ENCODE measurements at places on chromosomes 12 and 14. TPM values are rescaled to one million over a fixed set of nuclear protein-coding genes. Genes with fewer than 3 reads are reported as not detected.

CHST11 gene
- 3.9 TPM for total RNA-seq

HOXC11 gene
- total RNA-seq, result 0.08 TPM

FOXM1 gene
- total RNA-seq, result 70.8 TPM

GRCh38 chr14:101839661-101840060 lies 78.2 kb downstream of the PPP2R5C start:
- no peaks in the 10 kb centered on the region for H3K36me3 ChIP-seq
- no peak overlapping the region for H3K4me3 ChIP-seq
- H3K27ac ChIP-seq, result peak overlapping the region; percentile 44
- DNase-seq, result no peak
- H3K27me3 ChIP-seq, result no peaks in the 10 kb centered on the region
- H3K4me1 ChIP-seq, result peaks cover 30% of the 10 kb centered on the region

- no peak overlapping the region for H3K4me3 ChIP-seq
- no peaks in the 10 kb centered on the region for H3K36me3 ChIP-seq
- no peaks in the 10 kb centered on the region for H3K4me1 ChIP-seq
- peaks cover 2% of the 10 kb centered on the region for H3K27me3 ChIP-seq
Measured at GRCh38 chr12:68378872-68379606, 46.9 kb upstream of the MDM1 start.

DNA sequence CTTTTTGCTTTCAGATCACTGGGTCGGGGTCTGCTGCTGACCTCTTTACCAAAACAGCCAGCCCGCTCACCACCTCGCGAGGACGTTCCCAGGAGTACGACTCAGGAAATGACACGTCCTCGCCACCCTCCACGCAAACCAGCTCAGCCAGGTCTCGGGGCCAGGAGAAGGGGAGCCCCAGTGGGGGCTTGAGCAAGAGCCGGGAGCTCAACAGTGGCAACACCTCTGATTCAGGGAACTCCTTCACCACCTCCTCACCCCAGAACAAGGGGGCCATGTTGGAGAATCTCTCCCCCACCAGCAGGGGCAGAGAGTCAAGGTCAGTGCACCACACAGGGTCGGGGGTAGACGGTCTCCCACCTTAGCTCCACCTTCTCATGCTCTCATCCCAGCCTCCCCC lies 33.4 kb upstream of the HSPB8 start:
- no peak overlapping the region for H3K27ac ChIP-seq
- no peaks in the 10 kb centered on the region for H3K36me3 ChIP-seq
- no peak for DNase-seq
- H3K27me3 ChIP-seq, result peaks cover 2% of the 10 kb centered on the region
- H3K4me1 ChIP-seq, result no peaks in the 10 kb centered on the region

DNA sequence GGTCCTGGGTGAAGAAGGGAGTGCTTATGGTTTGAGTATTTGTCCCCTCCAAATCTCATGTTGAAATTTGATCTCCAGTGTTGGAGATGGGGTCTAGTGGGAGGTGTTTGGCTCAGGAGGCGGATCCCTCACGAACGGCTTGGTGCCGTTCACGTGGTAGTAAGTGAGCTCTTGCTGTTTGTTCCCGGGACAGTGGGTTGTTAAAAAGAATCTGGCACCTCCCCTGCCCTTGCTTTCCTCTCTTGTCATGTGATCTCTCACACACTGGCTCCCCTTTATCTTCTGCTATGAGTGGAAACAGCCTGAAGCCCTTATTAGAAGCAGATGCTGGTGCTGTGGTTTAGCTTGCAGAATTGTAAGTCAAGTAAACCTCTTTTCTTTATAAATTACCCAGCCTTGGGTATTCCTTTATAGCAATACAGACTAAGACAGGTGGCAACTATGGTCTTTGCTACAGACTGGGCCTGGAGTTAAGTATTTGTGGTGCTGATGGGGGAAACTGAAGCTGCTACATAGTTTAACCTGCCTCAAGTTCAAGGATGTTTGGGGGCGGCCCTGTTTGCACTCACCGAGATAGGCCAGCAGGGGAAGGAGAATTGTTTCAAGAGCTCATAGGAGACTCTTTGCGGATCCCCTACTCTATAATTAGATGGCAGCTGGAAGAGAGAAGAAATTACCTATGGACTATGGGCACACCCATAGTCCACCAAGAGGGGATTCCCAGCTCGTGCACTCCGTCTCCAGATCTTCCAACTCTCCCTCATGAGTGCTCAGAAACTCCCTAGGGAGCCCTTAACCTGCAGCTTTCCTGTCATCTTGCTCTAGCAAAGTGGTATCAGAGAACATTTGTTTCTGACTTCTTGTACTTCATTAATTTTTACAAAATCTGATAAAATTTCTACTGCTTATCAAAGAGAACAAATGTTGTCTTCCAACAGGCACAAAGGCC lies 164.6 kb downstream of the SLC15A5 start:
- H3K4me1 ChIP-seq, result no peaks in the 10 kb centered on the region
- H3K4me3 ChIP-seq, result no peak overlapping the region
- H3K27me3 ChIP-seq, result peaks cover 2% of the 10 kb centered on the region
- no peak for DNase-seq

GRCh38 chr12:32568228-32568627 lies 110.9 kb upstream of the DNM1L start:
- peaks cover 37% of the 10 kb centered on the region for H3K4me1 ChIP-seq
- H3K36me3 ChIP-seq, result peaks cover 5% of the 10 kb centered on the region
- H3K4me3 ChIP-seq, result 0 out of 2 replicates have a peak overlapping the region, but pooled peaks have one; percentile 37
- H3K27ac ChIP-seq, result peak overlapping the region; percentile 84

DNA sequence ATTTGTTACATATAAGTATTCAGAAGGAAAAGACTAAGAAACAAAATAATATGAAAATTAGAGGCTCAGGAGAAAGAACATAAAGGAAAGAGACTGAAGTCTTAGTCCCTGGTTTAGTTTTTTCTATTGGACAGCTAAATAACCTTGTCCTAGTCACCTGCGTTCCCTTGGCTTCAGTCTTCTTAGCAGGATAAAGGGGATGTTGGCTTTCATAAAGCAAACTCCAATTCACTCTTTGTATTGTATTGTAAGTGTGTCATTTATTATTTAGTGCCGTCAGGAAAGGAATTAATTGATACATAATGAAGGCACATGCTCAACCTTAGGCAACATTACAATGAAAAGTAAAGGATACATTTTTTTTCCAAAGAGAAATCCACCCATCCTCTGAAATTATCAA lies 190.3 kb upstream of the PPFIA2 start:
- H3K36me3 ChIP-seq, result no peaks in the 10 kb centered on the region
- no peak for DNase-seq
- H3K4me1 ChIP-seq, result no peaks in the 10 kb centered on the region
- H3K27me3 ChIP-seq, result no peaks in the 10 kb centered on the region

DNA sequence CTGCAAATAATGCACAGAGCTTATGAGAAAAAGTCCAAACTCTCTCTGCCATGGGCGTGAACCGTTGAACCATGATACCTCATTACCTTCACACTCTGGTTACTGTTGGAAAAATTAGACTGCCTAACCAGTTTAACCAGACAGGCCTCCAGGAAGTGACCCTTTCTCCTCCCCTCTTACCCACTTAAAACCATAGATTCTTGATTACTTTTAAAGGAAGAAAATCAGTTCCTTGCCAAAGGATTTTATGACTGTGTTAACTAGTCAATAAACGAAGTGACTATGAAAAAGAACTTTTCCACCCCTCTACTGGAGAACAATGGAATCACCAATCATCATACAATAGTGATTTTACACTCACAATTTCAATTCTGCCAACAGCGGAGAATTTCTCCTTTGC lies 254.0 kb upstream of the ATP2B1 start:
- DNase-seq, result no peak
- H3K36me3 ChIP-seq, result no peaks in the 10 kb centered on the region
- H3K27ac ChIP-seq, result no peak overlapping the region
- H3K27me3 ChIP-seq, result no peaks in the 10 kb centered on the region
- H3K4me1 ChIP-seq, result peaks cover 27% of the 10 kb centered on the region

DNA sequence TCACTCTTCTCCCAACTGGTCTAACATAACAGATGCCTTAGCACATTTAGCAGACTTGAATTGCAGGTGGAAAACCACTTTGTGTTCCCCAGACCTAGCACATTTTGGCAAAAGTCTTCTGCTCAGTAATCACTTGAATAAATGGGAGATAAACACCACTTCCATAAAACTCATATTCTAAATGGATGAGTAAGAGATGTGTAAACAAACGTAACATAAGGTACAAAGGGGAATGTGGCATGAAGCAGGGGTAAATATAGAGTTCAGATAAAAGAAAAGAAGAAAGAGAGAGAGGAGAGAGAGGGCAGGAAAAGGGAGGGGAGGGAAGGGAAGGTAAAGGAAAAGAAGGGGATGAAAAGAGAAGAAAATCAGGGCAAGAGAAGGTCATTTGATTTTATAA lies 17.0 kb upstream of the KERA start:
- no peak for DNase-seq
- H3K27me3 ChIP-seq, result peaks cover 1% of the 10 kb centered on the region
- H3K4me1 ChIP-seq, result no peaks in the 10 kb centered on the region
- no peak overlapping the region for H3K27ac ChIP-seq
- H3K4me3 ChIP-seq, result no peak overlapping the region

GRCh38 chr14:74905595-74906142 lies 17.4 kb downstream of the RPS6KL1 start:
- peak; percentile 30 for DNase-seq
- no peak overlapping the region for H3K4me3 ChIP-seq
- no peak overlapping the region for H3K27ac ChIP-seq

GRCh38 chr14:45198551-45198950 lies 54.5 kb downstream of the MIS18BP1 start:
- H3K4me1 ChIP-seq, result peaks cover 10% of the 10 kb centered on the region
- no peak overlapping the region for H3K27ac ChIP-seq
- H3K27me3 ChIP-seq, result no peaks in the 10 kb centered on the region
- no peak for DNase-seq
- peaks cover 5% of the 10 kb centered on the region for H3K36me3 ChIP-seq
- no peak overlapping the region for H3K4me3 ChIP-seq

DNA sequence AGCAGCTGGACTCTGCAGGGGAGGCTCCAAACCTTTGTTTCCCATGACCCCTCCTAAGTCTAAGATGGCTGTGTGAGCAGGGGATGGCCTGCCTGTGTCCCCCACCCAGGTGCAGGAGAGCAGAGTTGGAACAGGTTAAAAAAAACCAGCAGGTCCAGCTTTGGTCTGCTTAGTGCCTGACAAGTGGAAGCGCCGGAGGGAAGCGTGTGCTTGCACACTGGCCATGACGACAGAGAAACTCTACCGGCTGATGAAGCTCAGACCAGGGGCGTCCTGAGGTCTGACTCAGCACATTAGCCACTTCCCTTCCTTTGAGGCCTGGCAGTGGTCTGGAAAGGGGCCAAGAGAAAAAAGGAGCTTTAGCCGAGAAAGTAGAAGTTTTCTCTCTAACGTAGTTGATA lies 280.1 kb downstream of the VRK1 start:
- H3K4me3 ChIP-seq, result peak overlapping the region; percentile 21
- no peaks in the 10 kb centered on the region for H3K36me3 ChIP-seq
- peaks cover 14% of the 10 kb centered on the region for H3K4me1 ChIP-seq
- peak overlapping the region; percentile 59 for H3K27ac ChIP-seq
- H3K27me3 ChIP-seq, result peaks cover 2% of the 10 kb centered on the region
- DNase-seq, result peak; percentile 6

- DNase-seq, result no peak
- no peak overlapping the region for H3K4me3 ChIP-seq
- H3K27ac ChIP-seq, result no peak overlapping the region
- H3K27me3 ChIP-seq, result no peaks in the 10 kb centered on the region
- peaks cover 12% of the 10 kb centered on the region for H3K4me1 ChIP-seq
- H3K36me3 ChIP-seq, result no peaks in the 10 kb centered on the region
Measured at GRCh38 chr12:59079002-59079401, 158.7 kb upstream of the LRIG3 start.

- peaks cover 2% of the 10 kb centered on the region for H3K27me3 ChIP-seq
- H3K27ac ChIP-seq, result no peak overlapping the region
- peak overlapping the region; percentile 100 for H3K4me3 ChIP-seq
- H3K36me3 ChIP-seq, result peaks cover 7% of the 10 kb centered on the region
Measured at GRCh38 chr12:65171870-65172269, 2.5 kb downstream of the LEMD3 start.

- H3K36me3 ChIP-seq, result peaks cover 27% of the 10 kb centered on the region
- H3K4me1 ChIP-seq, result no peaks in the 10 kb centered on the region
- no peak overlapping the region for H3K4me3 ChIP-seq
Measured at GRCh38 chr14:104393898-104394381, 185.6 kb upstream of the C14orf180 start.

DNA sequence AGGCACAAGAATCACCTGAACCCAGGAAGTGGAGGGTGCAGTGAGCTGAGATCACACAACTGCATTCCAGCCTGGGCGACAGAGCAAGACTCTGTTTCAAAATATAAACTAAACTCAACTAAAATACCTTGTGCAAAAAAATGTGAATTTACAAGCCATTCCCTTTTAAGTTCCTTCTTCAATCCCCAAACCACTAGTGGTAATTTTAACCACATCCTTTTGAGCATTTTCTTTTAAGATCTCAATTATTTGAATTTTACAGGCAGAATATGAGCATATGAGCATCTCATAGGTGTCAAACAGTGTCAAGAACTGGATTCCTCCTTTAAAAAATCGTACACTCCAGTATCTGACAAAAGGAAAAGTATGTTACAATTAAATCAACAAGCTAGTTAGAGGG lies 57.0 kb upstream of the NPFF start:
- H3K4me3 ChIP-seq, result no peak overlapping the region
- H3K4me1 ChIP-seq, result peaks cover 57% of the 10 kb centered on the region
- no peak for DNase-seq
- H3K27me3 ChIP-seq, result no peaks in the 10 kb centered on the region
- peaks cover 14% of the 10 kb centered on the region for H3K36me3 ChIP-seq
- no peak overlapping the region for H3K27ac ChIP-seq
